Stimulated activated CD4-positive, alpha-beta T cell treated with anti-CD3 and anti-CD28 coated beads, Interleukin-4, amount 100 ng/mL, for 4 hours (primary cell): ENCODE measurements at places on chromosomes 11 and 22.

GRCh38 chr11:91871791-91872190, 352.8 kb upstream of the FAT3 start:
- DNase-seq, result no peak

DNA sequence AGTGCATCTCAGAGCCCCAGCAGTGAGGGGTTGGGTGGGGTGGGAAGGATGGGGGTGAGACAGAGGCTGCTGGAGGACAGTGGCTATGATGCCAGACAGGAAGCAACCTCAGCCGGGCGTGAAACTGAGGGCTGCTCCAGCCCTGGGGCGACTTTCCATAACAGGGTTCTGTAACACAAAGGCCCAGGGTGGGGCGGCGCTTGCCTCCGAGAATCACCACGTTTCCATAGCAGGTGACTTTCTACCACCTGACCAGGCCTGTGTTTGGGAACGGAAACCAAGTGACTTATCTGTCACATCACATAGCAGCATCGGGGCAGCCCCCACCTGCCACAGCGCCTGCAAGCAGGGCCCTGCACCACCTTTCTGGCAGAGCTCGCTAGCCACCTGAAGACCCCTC, 85.8 kb downstream of the TRMU start:
- peak; percentile 6 for DNase-seq

DNA sequence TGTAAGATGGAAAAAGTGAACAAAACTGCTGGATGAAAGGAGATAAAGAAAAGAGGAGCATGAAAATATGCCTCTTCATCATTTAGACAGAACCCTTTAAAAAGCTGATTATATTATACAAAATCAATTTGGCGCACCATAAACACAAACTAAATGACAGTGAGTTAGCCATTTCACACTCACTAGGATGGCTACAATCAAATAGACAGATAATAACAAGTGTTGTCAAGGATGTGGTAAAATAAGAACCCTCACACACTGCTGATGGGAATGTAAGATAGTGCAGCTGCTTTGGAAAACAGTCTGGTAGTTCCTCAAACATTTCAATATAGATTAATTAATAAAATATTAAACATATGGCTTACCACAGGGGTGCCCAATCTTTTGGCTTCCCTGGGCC, 99.7 kb downstream of the CWF19L2 start:
- DNase-seq, result no peak

- no peak for DNase-seq
Measured at GRCh38 chr11:16738947-16739815, 734 bp downstream of the C11orf58 start.

DNA sequence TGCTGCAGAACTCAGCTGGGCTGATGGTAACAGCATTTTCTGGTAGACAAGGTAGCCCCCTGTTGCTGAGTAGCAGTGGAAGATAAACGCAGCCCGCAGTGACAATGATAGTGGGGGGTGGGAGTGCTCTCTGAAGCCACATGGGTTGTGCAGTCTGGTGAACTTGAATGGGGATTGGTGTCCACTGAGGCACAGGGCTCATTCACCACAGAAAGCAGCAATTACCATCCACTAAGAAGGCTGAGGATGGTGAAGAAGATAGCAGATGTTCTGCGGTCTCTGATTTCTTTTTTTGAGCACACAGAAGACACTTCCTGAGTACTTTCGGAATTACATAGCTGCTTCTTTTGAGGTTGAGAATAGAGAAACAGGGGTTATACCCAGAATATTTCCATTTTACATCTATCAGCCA, 150.3 kb downstream of the LRRC4C start:
- no peak for DNase-seq

GRCh38 chr22:46162771-46163556, 12.6 kb downstream of the PPARA start:
- no peak for DNase-seq

DNA sequence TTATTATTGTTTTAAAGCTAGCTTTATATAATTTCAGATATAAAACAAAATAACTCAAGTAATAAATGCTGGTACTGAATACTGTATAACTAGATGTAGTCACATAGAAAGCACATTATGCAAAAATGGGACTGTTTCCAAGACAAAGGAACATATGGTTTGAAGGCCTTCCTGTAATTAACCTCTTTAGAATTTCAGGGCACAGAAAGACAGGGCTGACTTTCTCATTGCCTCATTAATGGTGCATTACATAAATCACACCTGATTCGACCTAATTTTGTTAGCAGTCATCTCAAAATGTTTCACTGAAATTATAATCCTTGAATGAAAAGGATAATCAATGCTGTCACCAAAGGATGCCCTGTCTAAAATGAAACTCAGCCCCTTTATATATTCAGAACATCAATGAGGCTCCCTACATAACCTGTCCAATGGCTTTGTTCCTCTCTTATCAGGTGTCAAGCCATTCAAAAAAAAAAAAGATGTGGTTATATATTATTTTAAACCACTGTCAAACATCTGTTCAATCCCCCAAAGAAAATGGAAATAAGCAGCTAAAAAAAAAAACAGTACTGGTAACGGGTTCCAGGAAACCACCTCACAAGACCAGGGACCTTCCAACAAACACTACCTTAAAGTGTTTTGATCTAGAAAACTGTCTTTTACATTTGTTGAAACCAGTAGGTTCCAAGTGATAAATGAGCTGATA, 77.4 kb downstream of the FAM168A start:
- no peak for DNase-seq

GRCh38 chr11:31240340-31240904, 129.1 kb downstream of the DCDC1 start:
- no peak for DNase-seq

DNA sequence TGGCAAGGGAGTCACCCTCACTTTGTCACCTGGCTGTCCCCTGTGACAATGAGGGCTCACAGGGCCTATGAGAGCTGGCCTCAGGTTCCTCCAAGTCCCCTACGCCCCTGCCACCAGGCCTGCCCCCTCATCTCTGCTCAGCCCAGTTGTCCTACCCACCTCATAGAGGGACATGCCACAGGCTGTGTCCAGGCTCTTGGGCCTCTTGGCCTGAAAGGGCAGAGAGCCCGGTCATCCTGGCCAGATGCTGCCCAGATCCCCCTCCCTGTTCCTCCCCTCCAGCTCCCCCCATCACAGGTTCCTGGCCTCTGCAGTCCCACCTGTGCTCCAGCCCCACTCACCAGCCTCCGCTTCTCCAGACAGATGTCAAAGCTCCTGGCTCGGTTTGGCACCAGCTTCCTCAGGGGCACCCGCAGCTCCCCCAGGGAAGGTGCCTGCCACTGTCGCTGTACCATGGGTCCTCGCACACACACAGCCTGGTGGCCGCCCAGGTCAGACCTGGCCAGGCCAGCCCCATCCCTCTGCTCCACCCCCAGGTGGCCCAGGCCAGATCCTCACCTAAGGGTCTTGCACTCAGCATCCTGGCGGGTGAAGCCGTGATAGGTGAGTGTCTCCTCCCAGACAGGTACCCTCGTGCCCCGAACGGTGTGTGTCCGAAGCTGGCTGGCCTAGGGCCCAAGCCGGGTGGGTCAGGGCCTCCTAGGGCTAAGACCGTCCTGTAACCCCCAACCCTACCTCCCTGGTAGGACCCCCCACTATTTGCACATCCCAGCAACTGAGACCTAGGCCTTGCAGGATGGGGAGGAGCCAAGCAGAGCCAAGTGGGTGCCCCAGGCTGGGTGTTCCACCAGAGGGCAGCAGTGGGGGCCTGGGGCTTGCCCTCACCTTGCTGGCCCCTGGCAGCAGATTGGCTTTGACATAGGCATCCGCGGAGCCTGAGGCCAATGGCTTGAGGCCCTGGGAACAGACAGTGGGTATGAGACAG, 8.3 kb downstream of the NDUFV1 start:
- peak; percentile 58 for DNase-seq

- no peak for DNase-seq
Measured at GRCh38 chr11:64352995-64353714, 5.8 kb upstream of the RPS6KA4 start.

- DNase-seq, result no peak
Measured at GRCh38 chr11:130897262-130898182, 18.8 kb downstream of the SNX19 start.

- no peak for DNase-seq
Measured at GRCh38 chr22:27870234-27871191, 48.5 kb downstream of the PITPNB start.

- no peak for DNase-seq
Measured at GRCh38 chr11:117170210-117170609, 8.3 kb upstream of the SIDT2 start.

DNA sequence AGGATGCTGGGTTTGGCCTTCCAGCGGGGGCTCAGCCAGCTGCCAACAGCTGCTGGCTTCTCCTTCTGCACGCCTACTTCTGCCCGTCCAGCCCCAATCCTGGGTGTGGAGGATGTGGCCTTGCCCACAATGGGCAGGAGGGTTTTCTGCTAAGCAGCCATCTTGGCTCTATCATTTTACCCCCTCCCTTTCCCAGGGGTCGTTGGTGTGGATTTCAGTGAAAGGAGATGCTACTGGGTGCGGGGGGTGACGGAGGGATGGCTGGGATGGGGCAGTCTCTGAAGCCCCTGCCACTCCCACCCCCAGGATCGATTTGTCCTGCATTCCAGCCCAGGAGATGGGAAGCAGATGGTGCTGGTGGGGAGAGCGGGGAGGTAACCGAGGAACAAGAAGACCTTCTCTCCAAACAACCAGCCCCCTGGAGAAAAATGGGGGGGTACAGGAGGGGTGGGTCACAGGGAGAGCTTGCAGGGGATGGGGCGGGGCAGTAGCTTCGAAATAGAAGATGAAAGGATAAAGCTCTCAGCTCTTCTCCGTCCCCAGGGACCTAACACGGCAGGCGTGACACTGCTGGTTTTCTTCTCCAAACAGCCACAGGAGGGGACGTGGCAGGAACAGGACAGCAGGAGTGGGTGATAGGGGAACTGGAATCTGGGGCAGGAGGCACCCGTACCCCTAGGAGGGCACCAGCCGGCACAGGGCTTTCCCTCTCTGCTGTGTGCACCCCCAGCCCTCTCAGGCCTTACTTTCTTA, 68.9 kb downstream of the NECTIN1 start:
- DNase-seq, result no peak

DNA sequence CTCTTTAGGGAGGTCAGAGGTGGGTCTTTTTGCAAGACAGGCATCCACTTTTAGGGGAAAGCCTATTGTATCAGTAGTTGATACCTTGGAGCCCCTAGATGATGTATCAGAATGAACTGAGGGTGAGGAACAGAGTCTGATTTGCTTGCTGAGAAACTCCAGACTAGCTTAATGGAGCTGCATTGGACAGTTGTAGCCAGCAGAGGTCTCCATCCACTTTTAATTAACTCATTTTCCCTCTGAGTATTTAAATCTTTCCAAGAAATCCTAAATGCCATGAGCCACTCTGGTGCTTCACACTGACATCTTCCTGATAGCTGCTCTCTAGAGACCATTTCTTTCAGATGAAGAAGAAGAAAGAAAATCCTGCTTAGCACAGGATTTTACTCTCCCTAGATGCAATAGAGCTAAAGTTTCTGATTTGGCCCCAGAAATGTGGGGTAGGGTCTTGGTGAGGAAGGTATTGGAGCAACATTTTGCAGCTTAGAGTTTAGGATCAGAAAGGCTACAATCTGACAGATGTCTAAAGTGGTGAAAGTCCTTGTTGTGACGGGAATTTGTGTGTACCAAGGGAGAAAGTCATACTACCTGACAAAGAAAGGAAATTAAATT, 38.0 kb downstream of the EXT2 start:
- no peak for DNase-seq

- DNase-seq, result no peak
Measured at GRCh38 chr22:28930357-28931007, 47.1 kb downstream of the ZNRF3 start.

DNA sequence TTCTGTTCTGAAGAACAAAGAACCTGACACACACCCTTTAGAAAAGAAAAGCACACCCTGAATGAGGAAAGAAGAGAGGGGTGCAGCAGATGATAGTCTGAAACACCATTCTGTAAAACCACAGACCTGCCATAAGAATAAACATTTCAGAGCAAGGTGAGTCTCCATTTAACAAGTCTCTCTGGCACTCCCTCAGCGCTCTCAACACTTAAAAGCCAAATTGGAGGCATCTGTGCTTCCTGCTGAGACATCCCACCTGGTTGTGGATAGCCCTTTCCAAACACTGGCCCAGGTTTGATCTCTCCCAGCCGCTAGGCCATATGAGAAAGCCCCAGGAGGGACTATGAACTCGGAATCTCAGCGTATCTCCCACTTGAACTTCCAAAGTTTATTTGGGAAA, 36.3 kb downstream of the ETS1 start:
- no peak for DNase-seq

DNA sequence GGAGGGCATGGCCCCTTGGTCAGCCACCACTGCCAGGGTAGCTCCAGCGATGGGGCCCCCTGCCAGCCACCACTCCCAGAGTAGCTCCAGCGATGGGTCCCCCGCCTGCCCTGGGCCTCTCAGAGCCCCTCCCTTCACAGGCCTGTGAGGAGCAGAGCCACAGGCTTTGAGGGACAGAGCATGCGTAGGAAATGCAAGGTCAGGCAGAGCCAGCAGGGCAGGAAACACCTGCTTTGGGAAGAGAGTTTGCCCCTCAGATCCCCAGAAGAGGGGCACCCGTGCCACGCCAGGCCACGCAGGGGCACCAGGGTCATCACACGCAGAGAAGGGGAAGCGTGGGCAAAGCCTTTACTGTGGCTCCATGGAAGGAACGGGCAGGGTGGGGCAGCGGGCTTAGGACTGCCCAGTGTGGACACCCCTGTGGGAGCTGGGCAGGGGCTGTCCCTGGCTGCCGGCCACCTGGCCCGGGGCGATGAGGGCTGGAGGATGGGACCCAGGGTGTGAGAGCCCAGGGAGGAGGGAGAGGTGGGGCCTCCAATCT, 477.8 kb downstream of the BRD1 start:
- DNase-seq, result no peak

- no peak for DNase-seq
Measured at GRCh38 chr11:125968354-125968753, 22.5 kb downstream of the VSIG10L2 start.

- DNase-seq, result peak; percentile 66
Measured at GRCh38 chr11:14969901-14970323, 2.2 kb downstream of the CALCA start.

DNA sequence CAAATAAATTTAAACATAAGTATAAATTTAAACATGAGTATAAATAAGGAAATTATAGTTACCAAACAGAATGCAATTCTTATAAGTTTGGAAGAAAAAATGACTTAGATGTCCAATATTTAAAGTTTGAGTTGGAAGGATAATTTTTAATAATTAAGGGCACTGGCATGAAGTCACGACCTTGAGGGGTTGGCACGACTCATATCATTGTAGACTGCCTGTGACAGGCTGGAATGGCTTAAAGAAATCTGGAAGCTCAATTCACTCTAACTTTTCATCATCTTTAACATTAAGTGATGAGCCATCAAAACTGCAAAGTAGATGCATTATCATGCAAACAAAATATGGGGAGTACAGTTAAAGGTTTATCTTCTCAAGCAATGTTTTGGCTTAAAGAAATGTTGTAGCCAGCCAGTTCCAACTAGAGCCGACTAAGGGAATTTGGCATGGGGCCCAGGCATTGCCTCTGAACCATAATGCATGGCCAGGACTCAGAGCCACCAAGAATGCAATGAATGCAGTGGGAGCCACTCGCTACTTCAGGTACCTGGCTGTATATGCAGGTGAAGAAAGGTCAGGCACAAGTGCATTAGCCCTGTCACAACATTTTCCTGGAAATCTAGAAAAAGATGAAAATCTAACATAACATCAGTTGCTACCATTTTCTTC, 33.4 kb downstream of the PGR start:
- no peak for DNase-seq
